ENCODE measurements at places on chromosomes 2 and 18.

DNA sequence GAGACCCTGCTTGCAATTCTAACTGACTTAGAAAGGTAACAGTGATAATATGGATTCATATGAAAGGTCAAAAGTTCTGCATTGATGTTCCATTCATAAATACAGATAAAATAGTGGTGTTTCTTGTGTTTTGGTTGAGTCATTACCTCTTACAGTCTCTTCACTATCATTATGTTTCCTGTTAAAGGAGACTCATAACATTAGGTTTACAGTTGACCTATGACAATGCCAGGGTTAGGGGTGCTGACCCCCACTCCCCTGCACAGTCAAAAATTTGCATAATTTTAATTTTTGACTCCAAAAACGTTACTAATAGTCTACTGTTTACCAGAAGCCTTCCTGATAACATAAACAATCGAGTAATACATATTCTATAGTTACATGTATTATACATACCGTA, 75.4 kb downstream of the VRK2 start:
- DNase-seq, result no peak

- no peak for DNase-seq
These were observed 8.0 kb upstream of the COX7A2L start for GRCh38 chr2:42368817-42369531.

- peak; percentile 59 for DNase-seq
These were observed at the start of gene MGAT4A for GRCh38 chr2:98731041-98731893. Gene MGAT4A, minus strand, starts transcription at chr2:98731132. Its CDS starts 4,800 bp downstream, at chr2:98726332.

GRCh38 chr18:69267895-69268294, 132.8 kb upstream of the DOK6 start:
- no peak for DNase-seq

GRCh38 chr2:8575038-8575833, 106.6 kb upstream of the ID2 start:
- peak; percentile 17 for DNase-seq

DNA sequence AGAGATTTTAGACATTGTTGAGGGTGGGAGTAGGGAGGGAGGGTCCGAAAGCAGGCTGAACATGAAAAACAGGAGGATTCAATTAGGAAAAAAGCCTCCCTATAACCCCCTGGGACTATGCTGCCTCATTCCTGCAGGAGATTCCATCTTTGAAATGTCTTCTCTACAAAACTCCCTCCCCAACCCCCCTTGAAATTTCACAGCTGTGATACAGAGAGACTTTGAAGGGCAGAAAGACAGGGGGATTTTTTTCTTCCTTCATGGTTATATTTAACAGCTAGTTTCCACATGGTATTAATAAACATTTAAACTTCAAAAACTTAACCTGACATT, 57.6 kb downstream of the TRIB2 start:
- no peak for DNase-seq

GRCh38 chr2:235793163-235793752, 299.4 kb downstream of the AGAP1 start:
- no peak for DNase-seq

Measured in stimulated activated CD4-positive, alpha-beta T cell treated with anti-CD3 and anti-CD28 coated beads, Interleukin-2, amount 100 ng/mL, for 4 hours (primary cell).